ENCODE measurements at places on chromosomes 4 and X.

- no peak for DNase-seq
Observed at GRCh38 chr4:147492306-147492705, 11.4 kb downstream of the EDNRA start.

DNA sequence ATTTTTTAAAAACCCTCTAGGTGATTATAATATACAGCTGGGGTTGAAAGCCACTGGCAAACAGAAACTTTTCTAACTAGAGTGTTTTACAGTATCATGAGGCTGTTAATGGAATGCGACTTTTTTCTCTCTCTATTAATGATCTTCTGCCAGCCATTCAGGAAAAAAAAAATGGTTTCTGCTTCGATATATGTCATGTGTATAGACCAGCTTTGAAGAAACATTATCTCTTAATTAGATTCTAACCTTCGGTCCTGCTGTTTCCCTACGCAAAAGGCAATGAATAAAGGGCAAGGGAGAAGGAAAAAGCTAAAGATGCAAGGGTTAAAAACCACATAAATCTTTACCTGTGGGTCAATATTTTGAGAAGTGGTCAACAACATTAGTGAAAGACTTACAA, 1662.1 kb upstream of the TENM3 start:
- no peak for DNase-seq

DNA sequence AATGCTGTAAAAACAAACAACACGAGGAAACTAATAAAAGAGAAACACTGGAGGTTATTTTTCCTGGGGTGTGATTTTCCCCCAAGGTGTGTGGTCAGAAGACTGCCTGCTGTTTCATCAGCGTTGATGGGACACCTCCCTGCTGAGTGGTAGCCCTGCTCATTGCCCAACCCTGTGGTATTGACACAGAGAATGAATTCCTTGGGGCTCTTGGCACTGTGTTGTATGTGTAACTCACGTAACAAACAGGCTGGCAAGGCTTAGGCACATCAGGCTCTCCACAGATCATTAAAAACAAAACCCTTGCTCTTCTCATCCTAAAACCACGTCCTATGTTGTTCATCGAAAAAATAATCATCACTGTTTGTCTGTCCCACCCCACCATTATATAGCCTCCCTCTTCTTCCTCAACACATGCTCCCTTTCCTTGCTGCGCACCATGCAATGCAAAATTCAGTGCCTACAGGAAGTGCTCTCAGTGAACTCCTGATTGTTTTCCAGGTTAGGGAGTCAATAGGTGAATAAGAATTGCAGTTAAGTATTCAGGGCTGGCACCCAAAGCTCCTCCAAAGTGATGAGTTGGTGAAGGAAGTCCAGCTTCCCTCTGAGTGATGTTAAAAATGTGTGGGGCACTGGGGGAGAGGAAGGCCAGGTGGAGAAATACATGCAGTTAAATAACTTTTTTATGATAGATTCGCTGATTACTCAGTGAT, 11.4 kb upstream of the PUDP start:
- no peak for DNase-seq

- no peak for DNase-seq
Observed at GRCh38 chr4:107404591-107405300, 315.3 kb downstream of the PAPSS1 start.

DNA sequence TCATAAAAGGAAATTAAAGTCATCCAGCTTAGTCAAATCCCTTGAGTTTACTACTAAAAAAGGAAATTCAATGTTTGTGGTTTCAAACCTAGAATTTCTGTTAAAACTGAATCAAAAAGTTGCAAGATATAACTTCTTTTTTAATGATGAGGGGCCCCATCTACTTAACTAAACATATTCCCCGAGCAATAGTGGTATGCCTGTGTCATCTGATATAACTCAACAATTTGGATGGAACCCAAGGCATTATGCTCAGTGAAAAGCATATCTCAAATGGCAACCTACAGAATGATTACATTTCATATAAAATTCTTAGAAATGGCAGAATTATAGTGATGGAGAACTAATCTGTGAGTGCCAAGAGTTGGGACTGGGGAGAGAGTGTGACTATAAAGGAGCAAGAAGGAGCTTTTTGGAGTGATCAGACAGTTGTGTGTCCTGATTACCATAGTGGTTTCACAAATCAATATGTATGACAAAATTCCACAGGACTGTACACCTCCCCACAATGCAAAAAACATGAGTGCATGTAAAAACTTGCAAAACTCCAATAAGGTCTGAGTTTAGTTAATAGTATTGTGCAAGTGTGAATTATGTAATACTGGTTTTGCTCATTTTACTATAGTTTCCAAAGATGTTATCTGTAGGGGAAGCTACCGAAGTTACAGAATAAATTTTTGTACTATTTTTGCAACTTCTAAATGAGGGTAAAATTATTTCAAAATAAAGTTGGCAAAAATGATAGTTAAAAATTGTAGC, 323.2 kb downstream of the ARHGAP24 start:
- DNase-seq = no peak

DNA sequence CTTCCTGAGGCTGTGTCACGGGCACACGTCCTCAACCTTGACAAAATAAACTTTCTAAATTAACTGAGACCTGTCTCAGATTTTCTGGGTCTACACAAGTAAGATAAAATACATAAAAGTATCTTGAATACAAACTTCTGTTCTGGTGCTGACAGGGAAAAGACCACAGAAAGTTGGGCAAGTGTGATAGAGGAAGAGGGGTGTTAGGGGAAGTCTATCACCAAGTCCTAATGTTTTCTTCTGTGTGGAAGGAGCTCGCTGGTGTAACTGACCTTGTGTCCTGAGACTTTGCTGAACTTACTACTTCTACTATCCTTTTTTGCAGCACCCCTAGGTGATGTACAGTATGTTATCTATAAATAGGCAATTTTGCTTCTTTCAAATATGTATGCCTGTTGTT, 97.0 kb upstream of the STIM2 start:
- DNase-seq = no peak

DNA sequence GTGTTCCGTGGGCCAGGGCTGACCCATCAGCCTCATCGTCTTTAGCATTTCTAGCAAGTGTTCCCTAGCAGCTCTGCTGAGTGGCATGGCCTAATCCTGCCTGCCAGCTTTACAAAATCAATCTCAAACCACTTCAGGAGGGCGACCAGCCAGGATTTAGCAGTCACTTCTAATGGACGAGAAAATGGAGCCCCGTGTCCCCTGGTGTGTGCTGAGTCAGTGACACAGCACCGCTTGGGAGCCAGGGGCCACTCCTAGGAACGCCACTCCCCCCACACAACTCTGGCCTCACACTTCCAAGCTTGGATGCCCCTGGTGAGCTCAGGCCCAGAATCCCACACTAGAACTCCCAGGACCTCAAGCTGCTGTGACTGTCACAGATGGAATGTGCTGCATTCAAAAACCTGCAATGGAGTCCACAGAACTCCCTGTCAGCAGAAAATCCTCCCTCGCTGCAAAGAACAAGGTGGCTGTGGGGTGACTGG, 311.2 kb upstream of the GATB start:
- DNase-seq = no peak

DNA sequence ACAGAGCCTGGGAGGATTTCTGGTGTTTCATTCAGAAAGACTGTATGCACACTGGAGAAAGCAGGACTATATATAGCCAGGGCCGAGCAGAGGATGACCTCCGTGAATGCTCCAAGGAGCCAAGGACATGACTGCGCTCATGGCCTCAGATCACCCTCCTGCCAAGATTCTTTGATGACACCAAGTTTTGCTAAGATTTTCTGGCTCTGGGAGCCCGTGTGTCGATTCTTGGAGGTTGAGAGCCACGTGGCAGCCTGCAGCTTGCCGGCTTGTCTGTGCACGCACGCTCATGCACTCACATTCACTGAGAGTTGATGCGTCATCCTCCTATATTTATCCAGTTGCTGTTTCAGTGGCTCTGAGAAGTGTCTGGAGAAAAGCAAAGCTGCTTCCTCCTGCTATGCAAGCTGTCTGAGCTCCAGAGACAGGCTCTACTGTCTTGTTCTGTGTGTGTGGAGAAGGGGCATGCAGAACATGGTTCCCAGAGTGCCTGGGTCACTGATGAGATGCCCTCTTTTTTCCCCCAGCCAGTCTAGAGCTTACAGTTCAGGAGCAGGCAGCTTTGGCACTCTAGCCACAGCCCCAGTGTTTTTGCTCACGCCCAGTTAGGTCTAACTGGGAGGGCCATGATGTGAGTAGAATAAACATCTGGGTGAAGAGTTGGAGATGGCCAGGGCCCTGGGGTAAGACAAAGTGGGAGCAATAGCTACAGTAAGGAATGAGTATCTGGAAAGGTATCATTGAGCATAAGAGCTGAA, 64.9 kb upstream of the SCOC start:
- no peak for DNase-seq

DNA sequence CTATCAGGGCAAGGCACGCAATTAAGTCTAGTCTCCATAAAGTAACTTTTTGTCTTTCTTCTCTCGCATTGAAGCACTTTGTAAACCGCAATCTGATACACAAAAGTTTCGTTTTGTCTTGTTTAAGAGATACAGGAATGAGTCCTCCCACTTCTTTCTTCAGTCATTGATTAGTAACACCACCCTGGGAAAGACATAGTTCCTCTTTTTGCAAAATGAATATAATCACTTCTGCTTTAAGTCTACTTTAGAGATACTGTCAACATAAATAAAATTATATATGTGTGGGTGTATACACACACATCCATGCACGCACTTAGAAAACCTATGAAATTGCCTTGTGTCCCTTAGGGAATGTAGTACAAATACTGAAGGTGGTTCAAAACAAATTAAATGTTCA, 11.7 kb downstream of the COQ2 start:
- DNase-seq = no peak

DNA sequence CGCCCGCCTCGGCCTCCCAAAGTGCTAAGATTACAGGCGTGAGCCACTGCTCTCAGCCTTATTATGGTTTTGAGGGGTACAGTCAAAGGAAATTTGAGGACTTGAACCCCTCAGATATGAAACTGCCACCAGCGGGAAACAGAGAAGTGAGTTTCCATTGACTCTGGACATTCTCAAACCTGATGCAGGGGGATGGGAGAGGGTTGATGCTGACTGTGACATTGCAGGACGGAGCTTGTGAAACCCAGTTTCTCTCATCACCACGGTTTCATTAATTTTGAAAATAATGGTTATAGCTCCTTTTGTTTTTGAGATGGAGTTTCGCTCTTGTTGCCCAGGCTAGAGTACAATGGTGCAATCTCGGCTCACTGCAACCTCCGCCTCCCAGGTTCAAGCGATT, 18.2 kb upstream of the NKRF start:
- DNase-seq = no peak

DNA sequence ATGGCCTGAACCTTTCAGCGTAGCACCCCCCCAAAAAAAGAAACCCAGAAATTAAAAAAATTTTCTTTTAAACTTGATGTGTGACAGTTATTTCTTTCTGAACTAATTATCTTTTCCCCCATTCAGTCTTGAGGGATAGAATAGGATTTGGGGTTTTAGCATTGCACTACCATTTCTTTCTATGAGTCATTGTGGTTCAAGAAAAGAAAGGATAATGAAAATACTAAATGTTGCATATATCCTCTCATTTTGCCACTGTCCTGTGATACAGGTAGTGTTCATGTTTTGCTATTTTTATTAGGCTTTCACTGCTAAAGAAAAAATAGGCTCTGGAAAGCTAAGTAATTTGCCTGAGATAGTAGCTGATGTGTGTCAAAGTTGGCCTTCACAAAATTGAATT, 39.4 kb upstream of the DCK start:
- no peak for DNase-seq

DNA sequence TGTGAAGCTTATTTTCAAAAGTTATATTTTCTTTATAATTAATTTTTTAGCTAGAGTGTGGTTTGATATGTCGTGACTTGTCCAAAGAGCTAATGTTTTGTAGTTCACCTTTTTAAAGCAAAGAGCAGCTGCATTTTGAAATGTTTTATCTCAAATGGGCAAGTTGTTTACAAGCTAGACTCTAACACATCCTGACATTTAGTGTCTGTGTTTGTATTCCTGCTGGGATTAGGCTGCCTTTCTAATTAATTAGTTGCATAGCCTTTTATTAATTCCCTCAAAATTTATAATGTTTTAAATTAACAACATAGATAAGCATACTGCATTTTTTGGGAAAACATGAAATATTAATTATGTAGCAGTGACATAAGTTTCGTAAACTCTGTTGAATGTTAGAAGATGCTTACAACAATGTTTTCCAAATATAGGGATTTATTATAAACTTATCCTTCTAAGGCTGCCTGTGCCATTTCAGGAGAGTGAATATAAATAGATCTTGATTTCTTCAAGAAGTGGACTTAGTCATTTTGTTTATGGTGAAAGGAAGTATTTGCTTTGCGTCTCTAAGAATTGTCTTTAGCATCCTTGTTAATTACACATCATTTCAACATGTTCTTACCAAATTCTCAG, 37.7 kb upstream of the NUDT6 start:
- DNase-seq = no peak

DNA sequence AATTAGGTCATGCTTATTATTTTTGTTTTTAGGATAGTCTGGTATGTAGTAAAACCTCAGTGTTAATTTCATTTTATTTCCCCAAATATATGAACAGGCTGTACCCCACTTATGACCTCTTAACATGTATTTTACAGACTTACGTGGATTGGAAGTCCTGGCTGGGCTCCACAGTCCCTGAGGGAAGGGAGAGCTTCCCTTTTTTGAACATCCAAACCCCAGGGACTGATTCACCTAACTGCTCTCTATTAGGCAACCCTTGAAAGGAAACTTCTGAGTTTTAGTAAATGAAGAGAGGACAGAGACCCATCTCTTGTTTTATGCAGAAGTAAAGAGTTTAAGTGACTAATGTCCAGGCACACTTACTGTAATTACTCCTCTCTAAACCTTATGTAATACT, 233.1 kb upstream of the SPRY1 start:
- no peak for DNase-seq

- no peak for DNase-seq
Observed at GRCh38 chrX:150360331-150360730, 2.8 kb upstream of the MAMLD1 start.

DNA sequence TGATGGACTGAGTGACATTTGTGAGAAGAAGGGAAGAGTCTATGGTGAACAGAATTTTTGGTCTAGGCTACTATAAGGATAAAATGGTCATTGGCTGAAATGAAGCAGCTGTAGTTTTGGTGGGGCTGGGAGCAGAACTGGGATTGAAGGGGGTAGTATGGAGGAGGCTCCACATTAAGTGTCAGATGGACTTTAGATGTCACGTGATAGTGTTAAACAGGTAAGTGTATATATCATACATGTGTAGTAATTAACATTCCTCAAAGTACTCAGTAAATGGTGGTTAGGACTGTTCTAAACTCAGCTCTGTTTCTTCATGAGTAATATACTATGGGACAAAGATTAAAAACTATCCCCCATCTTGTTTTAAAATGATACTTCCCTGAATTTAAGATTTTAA, 947.9 kb downstream of the PDHA2 start:
- no peak for DNase-seq

GRCh38 chrX:40734971-40735324, 394 bp downstream of the MED14 start:
- DNase-seq = no peak

GRCh38 chrX:46860557-46860956, 23.7 kb downstream of the RP2 start:
- DNase-seq = no peak
